ENCODE measurements at places on chromosomes 11 and 22.

GRCh38 chr11:2511421-2512369 is 66.9 kb downstream of the KCNQ1 start:
- no peak for DNase-seq

- no peak for DNase-seq
Observed at GRCh38 chr11:21177379-21177778, 508.0 kb downstream of the NELL1 start.

- no peak for DNase-seq
Observed at GRCh38 chr11:32343325-32344008, 91.9 kb downstream of the WT1 start.

DNA sequence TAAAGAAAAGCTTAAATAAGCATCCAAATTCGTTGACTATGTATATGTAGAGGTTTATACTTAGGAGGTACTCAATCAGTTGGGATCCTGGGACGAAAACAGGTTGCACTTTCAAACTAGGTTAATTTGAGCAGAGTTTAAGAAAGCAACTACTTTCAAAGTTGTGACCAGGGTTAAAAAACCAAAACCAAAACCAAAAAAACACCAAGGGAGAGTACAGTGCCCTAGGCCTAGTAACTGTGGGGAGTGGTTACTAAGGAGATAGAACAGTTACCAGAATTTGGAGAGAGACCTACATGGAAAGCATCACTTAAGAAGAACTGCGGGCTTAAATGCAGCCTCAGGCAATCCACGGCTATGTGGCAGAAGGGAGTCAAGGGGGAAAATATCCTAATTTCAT is 148.3 kb downstream of the JRKL start:
- DNase-seq = no peak

- no peak for DNase-seq
Observed at GRCh38 chr11:19116276-19116970, 545 bp upstream of the ZDHHC13 start.
